Cortex of kidney (tissue), 1 donor: ENCODE measurements at places on chromosomes 7 and 10.

GRCh38 chr10:49690698-49691356 is 11.4 kb downstream of the C10orf53 start:
- DNase-seq: no peak

DNA sequence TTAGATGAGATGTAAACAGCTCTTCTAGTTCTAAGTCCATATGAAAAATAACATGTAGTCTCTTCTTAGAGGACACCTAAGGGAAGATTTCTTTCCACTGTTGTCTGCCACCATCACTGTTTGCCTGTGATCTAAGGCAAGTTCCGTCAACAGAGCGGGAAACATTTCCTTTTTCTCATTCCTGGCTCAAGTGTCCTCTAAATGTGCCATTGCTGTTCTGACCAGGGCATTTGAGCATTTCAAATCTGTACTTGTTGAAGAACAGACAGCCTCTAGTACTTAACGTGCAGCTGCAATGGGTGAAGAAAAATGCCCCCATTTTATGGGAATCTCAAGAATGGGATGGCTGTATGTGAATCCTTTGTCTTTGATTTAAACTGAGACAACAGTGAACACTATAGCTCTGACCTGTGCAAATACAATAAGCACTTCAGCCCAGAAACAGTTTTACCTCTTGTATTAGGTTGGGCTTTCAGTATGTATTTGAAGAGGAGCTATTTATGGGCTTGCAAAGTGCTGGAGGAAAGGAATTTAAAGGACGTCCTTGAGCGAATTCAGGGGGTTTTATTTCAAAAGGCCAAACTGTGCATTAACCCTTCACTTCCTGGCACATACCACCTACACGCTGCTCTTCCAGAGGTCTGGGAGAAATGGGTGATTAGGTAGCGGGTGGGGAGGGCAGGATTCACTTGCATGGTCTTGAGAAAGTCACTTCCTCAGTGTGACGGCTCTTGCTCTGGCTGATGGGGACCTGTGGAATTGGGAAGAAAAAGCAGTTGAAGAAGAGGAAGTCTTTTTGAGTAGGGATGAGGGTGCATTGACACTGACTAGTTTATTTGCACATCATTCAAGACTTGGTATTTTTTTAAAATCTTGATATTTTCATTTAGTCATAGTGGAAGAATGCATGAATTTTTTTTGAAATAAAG is 66.1 kb downstream of the THNSL1 start:
- DNase-seq: no peak

GRCh38 chr10:24351961-24352360 is 143.0 kb downstream of the KIAA1217 start:
- no peak for DNase-seq

DNA sequence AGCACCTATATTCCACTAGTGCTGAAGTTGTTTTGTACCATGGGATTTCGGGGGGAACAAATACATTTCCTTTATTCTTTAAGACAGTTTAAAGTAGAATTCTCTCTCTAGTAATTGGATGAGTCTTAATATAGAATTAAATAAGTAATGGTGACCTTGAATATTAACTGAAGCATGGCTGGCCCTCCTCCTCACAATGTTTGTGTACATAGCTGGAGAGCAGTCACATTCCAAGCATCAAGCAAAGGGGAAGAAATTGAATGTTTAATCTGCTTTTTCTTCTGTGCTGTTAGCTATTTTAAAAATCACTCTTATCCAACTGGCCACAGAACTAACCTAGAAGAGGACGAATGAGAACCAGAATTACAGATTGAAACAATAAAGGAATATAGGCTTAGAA is 906.9 kb downstream of the CCSER2 start:
- no peak for DNase-seq

GRCh38 chr10:72337039-72337629 is 17.6 kb downstream of the DNAJB12 start:
- DNase-seq: no peak

DNA sequence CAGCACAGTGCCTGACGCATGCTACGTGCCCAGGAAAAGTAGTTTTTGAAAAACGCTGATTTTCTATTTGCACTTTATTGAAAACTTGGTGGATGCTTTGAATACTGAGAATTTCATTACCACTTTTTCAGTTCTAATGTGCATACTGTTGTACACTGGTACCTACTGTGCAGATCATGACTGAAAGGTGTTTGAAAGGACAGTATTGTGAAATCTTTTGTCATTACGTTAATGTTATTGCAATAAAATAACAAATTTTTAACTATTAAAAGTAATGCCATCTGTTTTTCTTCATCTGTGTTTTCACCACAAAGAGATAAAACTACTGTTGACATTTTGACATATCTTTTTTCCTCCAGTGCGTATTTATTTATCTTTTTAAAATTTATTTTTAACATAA is 42.1 kb downstream of the CNNM2 start:
- DNase-seq: no peak

- no peak for DNase-seq
These were observed 21.3 kb downstream of the CALML3 start for GRCh38 chr10:5545778-5546710.

DNA sequence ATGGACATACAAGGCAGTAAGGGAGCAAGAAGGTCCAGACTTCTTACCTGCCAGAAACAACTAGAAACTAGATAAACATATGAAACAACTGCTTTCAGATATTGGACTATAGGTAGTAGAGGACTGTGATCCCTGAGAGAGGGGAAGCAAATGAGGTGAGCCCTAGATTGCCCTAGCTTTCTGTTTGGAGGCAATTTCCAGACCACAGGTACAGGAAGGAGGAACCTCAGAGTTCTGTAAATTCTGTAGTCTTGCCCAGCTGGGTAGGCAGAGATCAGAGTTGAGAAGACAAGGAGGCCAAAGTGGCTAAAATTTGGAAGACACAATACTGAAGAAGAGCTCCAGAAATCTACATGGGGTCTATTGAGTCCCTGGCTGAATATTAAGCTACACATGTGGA is 21.0 kb downstream of the CDK6 start:
- DNase-seq: no peak

- DNase-seq: no peak
These were observed 24.0 kb downstream of the HABP2 start for GRCh38 chr10:113576852-113577251.

GRCh38 chr7:82152858-82153257 is 290.7 kb downstream of the CACNA2D1 start:
- no peak for DNase-seq

DNA sequence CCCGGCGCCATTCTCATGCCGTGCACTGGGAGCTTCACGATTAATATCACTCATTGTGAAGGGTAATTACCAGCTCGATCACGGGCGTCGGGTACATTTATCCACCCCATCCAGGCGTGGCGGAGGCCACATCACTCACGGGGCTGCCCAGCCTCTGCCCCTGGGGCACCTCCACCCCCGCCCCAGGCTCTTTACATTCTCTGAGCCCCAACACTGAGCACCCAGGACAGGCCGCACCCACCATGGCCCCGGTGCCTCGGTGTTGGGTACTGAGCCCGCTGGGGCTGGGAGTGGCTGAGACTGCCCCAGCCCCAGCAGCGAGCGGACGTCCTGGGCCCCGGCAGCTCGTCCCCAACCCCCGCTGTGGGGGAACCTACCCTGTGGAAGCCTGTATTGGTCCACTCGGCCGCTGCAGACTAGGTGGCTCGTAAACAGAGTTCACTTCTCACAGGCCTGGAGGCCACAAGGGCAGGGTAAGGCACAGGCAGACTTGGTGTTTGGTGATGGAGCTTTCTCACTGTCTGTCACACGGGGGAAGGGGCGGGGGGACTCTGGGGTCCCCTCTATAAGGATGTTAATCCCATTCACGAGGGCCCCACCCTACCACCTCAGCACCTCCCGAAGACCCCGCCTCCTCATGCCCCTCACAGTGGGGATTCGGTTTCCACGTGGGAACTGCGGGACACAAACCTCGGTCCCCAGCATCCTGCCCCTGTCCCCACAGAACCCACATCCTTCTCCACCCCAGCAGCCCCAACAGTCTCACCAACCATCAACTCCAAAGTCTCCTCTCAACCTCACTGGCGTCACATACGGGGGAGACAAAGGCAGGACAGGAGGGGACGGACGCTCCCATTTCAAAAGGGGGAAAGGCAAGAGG is 184.1 kb downstream of the ELFN1 start:
- DNase-seq: no peak

GRCh38 chr10:27692663-27693062 is 53.0 kb downstream of the MKX start:
- no peak for DNase-seq

DNA sequence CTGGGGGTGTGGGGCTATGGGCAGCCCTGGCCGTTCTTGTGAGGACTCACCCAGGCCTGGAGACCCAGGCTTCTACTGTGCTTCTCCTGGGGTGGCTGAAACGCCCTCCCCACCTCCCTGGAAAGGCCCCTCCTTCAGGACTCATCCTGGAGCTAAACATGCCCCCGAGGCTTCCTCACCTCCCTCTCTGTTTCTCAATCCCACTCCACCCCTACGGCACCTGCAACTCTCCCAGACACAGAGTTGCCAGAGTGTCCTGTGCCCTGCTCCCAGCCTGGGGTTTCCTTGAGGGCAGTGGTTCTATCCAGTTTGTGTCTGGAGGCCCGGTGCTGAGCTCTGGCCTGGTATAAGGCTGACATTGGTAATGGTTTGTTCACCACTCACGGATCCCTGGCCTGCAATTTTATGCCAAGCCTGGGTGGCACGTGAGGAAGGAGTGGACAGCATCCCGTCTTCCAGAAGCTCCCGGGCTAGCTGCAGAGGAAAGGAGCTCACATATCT is 68.0 kb downstream of the GRID1 start:
- DNase-seq: no peak

DNA sequence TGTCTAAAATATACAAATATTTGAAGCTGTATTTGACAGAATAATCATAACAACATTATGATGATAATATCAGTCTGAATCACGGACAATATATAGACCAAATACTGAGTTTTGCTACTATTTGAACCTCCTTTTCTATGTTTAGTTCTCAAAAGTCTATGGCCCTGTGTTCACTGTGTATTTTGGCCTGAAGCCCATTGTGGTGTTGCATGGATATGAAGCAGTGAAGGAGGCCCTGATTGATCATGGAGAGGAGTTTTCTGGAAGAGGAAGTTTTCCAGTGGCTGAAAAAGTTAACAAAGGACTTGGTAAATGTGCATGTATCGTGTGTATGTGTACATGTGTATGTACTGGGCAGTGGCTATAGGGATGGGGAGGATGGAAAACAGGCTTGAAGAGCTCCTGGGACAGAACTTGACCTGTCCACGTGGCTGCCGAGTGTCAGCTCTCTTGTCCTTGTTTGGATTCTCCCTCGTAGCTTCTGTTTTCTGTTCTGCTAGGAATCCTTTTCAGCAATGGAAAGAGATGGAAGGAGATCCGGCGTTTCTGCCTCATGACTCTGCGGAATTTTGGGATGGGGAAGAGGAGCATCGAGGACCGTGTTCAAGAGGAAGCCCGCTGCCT is 4.2 kb downstream of the CYP2C18 start:
- DNase-seq: no peak

DNA sequence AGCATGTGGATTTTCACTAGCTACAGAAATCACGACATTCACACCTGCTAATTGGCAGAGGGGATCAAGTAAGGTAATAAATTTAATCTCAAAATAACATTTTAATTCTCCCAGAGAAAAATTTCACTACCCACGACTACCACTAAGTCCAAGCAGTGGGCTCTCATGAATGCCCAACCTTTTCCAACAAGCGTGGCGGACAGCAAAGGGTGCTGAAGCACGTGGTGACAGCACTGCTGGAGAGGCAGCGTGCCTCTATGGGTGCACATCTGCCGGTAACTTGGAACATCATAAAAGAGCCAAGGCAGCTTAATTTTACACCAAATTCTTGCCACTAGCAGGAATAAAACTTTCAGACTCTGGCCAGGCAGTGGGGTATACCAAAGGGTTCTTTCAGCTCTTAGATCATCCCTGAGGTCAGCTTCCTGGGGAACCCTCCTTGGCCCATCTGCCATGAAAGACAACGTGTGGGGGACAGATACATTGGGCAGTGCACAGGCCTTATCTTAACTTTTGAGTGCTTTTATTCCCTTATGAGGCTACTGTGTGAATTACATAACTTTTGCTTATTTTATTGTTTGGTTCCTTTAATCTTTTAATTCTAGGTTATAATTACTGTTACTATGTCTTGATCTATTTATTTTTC is 206.7 kb upstream of the KCTD7 start:
- DNase-seq: no peak

- no peak for DNase-seq
These were observed 332.7 kb upstream of the MGMT start for GRCh38 chr10:129134371-129134770.

DNA sequence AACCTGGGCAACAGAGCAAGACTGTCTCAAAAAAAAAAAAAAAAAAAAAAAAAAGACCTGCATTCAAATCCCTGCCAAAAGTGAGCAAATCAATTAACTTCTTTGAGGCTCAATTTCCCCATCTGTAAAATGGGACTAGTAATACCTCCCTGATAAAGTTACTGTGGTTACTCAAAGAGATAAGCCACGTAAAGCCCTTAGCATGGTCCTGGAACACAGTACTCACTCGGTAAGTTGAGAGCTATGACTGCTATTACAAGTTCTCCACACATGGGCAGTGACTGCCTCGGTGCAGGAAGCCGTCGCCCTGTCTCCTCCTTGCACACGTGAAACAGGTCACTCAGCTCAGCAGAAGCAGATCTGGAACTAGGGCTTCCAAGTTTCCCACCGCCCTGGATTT is 37.9 kb downstream of the DDIT4 start:
- DNase-seq: no peak

DNA sequence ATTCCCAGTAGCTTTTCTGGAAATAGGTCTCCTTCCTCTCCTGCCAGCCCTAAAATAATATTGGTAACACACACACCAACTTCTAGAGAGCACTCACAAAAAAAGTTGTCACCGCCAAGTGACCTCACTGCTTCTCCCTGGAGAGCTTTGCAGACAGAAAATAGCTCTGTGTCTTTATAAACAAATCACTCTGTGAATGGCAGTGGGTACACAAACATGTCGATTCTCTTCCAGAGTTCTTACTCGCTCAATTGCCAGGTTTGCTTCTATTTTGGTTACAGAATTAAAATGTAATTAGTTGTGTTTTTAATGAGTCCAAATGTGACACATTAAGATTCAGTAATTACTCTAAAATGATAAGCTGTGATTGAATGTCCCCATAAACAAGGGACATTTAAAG is 649.2 kb upstream of the C7orf33 start:
- DNase-seq: no peak

- DNase-seq: no peak
These were observed 222.2 kb downstream of the C7orf25 start for GRCh38 chr7:42689626-42690025.

DNA sequence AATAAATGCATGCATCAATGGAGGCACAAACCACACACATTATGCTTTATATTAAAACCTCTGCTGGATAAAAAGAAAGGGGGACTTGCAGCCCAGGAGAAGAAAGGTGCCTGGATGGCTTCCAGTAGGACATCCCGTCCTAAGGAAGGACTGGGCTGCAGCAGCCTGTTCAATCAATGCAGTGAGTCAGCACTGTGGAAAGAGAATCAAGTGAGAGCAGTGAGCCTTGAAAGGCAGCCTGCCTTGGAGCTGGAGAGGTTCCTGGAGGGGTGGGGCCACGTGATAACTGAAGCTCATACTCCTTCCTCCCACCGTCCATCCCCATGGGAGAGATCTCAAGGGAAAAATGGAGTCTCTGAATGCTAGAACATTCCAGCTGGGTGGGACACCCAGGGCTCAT is 501.2 kb downstream of the ADRA2A start:
- DNase-seq: no peak
